Sigmoid colon (tissue), 7 donors: ENCODE measurements at places on chromosomes 12 and 14. TPM values are rescaled to one million over a fixed set of nuclear protein-coding genes. Genes with fewer than 3 reads are reported as not detected.

GRCh38 chr12:57740656-57741412 lies 2.3 kb upstream of the AGAP2 start:
- H3K36me3 ChIP-seq, result no peaks in the 10 kb centered on the region
- no peak overlapping the region for H3K27ac ChIP-seq
- H3K27me3 ChIP-seq, result peaks cover 33% of the 10 kb centered on the region
- no peak for DNase-seq
- no peaks in the 10 kb centered on the region for H3K4me1 ChIP-seq

DNA sequence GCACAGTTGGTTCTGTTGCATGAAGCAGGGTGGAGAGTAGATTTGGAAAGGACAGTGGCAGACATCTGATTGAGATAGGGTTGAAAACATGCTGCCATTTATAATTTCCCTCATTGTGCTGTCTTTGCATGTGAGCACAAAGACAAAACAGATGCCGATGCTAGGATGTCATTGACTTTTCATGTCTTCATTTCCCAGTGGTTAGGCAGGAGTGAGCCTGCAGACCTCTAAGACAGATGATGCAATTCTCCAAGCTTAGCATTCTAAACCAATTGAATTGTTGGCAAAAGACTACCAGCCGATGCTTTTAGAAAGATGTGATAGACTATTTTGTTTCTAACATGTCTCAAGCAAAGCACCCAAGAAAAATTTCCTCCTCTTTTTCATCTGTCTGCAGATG lies 37.1 kb upstream of the PELI2 start:
- H3K36me3 ChIP-seq, result no peaks in the 10 kb centered on the region
- H3K4me1 ChIP-seq, result no peaks in the 10 kb centered on the region
- H3K27me3 ChIP-seq, result no peaks in the 10 kb centered on the region
- DNase-seq, result no peak

DNA sequence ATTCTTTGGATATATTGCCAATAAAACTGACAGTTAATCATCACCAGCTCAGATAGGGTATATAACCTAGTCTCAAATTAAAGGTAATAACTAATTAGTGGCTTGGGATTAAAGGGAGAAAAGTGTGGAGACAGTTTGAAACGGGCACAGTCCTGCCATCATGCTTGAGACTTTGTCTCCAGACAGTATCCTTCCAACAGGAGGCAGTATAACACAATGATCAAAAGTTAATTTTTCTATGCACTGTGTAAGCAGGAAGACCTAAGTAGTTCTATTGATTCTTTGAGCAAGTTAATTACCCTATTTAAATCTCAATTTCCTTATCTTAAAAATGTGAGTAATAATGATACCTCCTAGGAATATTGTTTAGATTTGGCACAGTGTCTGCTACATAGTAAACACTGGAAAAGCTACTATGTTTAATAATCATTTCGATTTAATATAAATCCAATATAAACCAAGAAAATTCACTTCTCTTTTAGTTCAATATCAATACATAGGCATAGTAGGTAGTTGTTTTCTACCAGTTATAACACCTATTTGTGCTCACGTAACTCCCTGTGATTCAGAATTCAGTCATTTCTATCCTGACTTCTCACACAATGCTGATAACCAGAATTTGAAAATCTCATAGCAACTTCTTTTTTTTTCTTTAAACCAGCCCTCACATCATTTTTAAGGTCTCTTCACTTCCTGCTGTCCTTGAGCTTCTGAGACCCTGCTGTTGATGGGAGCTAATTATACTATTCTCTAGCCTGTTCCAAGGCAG lies 53.7 kb downstream of the GALNT4 start:
- H3K4me3 ChIP-seq, result no peak overlapping the region
- no peaks in the 10 kb centered on the region for H3K4me1 ChIP-seq
- no peak overlapping the region for H3K27ac ChIP-seq
- no peak for DNase-seq
- H3K27me3 ChIP-seq, result no peaks in the 10 kb centered on the region

GRCh38 chr14:29982171-29982570 lies 54.5 kb upstream of the PRKD1 start:
- DNase-seq, result no peak
- H3K27ac ChIP-seq, result no peak overlapping the region
- no peak overlapping the region for H3K4me3 ChIP-seq
- no peaks in the 10 kb centered on the region for H3K4me1 ChIP-seq

The EML5 gene
- total RNA-seq, result 6.1 TPM

The ASB2 gene
- total RNA-seq, result 117 TPM

DNA sequence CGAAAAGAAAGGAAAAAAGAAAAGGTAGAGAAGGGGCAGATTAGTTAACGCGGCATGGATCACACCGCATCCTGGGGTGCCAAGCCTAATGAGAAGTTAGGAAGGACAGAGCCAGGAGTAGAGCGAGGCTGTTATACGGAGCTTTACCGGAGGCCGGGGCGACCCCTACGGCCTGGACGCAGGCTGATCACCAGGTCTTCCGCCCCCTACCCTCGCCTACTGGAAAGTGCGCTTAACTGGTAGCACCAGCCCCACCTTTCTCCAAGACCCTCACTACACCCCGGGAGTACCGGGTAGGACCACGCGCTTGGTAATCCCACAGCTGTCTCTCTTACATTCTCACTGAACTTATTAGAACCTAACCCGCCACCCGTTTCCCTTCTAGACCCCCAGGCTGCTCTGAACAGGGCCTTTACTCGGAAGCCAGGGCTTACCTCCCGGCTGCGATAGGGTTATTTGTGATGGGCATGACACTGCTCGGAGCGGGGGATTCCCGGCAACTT lies 33.8 kb downstream of the WBP11 start:
- DNase-seq, result peak; percentile 76
- peak overlapping the region; percentile 88 for H3K27ac ChIP-seq
- peak overlapping the region; percentile 71 for H3K4me3 ChIP-seq
- no peaks in the 10 kb centered on the region for H3K36me3 ChIP-seq
- no peaks in the 10 kb centered on the region for H3K27me3 ChIP-seq
- peaks cover 34% of the 10 kb centered on the region for H3K4me1 ChIP-seq

- H3K27me3 ChIP-seq, result no peaks in the 10 kb centered on the region
- peaks cover 8% of the 10 kb centered on the region for H3K36me3 ChIP-seq
- no peaks in the 10 kb centered on the region for H3K4me1 ChIP-seq
These were observed 18.4 kb downstream of the ZNF664 start for GRCh38 chr12:123991372-123991951.

GRCh38 chr14:21070083-21070609 lies at the start of gene ARHGEF40:
Gene ARHGEF40, plus strand, starts transcription at chr14:21070304. Its CDS starts 93 bp downstream, at chr14:21070397.
- H3K36me3 ChIP-seq, result no peaks in the 10 kb centered on the region
- no peaks in the 10 kb centered on the region for H3K27me3 ChIP-seq
- DNase-seq, result no peak
- peak within 1 kb of the TSS; percentile 88 for H3K27ac ChIP-seq
- H3K4me3 ChIP-seq, result peak within 1 kb of the TSS; percentile 61

GRCh38 chr12:25249931-25250738 lies 594 bp downstream of the KRAS start:
- peak; percentile 79 for DNase-seq
- peaks cover 12% of the 10 kb centered on the region for H3K4me1 ChIP-seq
- no peaks in the 10 kb centered on the region for H3K27me3 ChIP-seq
- peak overlapping the region; percentile 81 for H3K4me3 ChIP-seq
- H3K27ac ChIP-seq, result peak overlapping the region; percentile 99

The IL31 gene
- not detected for total RNA-seq

DNA sequence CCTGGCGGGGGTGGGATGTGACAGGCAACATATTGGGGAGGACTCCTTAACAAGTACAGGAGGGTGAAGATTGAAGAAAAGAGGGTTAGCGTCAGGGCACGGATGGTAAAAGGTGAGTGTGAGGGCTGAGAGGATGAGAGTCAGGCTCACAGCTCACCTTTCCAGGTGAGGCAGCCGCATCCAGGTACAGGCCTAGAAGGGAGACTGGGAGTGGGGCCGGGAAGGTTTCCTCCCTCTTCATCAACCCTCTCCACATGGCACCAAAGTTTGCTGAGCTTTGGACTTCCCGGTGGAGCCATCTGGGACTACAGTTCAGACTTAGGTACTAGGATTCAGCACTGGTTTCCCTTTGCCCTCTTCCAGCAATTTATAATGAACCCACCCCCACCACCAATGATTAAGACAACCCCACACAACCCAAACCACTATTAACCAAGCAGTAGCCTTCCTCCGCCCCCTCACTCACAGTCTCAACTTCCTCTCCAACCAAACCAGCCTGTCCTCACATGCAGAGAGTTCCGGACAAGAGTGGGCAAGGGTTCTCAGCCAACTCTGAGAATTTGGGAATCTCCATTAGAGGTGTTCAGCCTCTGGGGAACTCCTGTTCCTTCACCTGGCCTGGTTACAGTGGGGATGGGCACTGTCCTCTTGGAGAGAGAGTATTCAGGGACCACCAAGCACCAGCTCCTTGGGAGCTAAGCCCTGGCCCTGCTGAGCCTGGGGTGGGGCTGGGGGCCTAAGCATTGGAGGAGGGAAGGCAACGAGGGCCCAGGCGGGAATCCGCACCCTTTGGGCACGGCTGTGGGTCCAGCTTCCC lies 2.4 kb upstream of the HOXC4 start:
- no peak for DNase-seq
- peaks cover 53% of the 10 kb centered on the region for H3K4me1 ChIP-seq
- peaks cover 82% of the 10 kb centered on the region for H3K27me3 ChIP-seq
- no peak overlapping the region for H3K27ac ChIP-seq
- no peaks in the 10 kb centered on the region for H3K36me3 ChIP-seq
- no peak overlapping the region for H3K4me3 ChIP-seq

The LMNTD1 gene
- 1.9 TPM for total RNA-seq

- peak overlapping the region; percentile 27 for H3K4me3 ChIP-seq
- DNase-seq, result no peak
- no peaks in the 10 kb centered on the region for H3K36me3 ChIP-seq
- H3K27me3 ChIP-seq, result no peaks in the 10 kb centered on the region
- peak overlapping the region; percentile 71 for H3K27ac ChIP-seq
These were observed 30.5 kb downstream of the PPP2R5C start for GRCh38 chr14:101791919-101792572.

- no peak overlapping the region for H3K27ac ChIP-seq
- no peaks in the 10 kb centered on the region for H3K27me3 ChIP-seq
- H3K4me1 ChIP-seq, result peaks cover 4% of the 10 kb centered on the region
- no peak for DNase-seq
- no peaks in the 10 kb centered on the region for H3K36me3 ChIP-seq
- no peak overlapping the region for H3K4me3 ChIP-seq
These were observed 226.0 kb upstream of the PWP1 start for GRCh38 chr12:107459641-107460040.

GRCh38 chr14:69263364-69263763 lies 3.4 kb downstream of the GALNT16 start:
- peak; percentile 87 for DNase-seq
- H3K27ac ChIP-seq, result peak overlapping the region; percentile 39
- H3K4me3 ChIP-seq, result no peak overlapping the region
- no peaks in the 10 kb centered on the region for H3K36me3 ChIP-seq
- peaks cover 19% of the 10 kb centered on the region for H3K27me3 ChIP-seq

The KLRD1 gene
- total RNA-seq, result 0.54 TPM
